Upper lobe of right lung (tissue), 1 donor: ENCODE measurements at places on chromosomes 6 and 20.

DNA sequence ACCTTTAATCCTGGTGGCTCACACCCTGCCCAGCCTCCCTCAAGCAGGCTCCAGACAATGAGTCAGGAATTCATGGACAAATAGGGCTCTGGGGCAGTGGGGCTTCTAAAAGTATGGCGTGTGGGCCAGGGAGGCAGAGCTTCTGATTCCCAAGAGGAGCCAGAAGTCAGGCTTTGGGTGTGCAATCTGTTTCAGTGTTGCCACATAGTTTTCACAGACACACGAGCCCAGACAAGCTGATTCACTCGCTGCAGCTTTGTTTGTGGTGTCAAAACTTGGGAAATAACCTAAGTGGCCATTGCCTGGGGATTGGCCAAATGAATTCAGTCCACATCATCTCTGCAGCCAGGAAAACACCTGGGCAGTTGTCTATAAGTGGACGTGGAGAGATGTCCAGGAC, 9.2 kb downstream of the PEDS1 start:
- H3K4me1 ChIP-seq, result peaks cover 37% of the 10 kb centered on the region
- H3K27ac ChIP-seq, result peak overlapping the region; percentile 12

DNA sequence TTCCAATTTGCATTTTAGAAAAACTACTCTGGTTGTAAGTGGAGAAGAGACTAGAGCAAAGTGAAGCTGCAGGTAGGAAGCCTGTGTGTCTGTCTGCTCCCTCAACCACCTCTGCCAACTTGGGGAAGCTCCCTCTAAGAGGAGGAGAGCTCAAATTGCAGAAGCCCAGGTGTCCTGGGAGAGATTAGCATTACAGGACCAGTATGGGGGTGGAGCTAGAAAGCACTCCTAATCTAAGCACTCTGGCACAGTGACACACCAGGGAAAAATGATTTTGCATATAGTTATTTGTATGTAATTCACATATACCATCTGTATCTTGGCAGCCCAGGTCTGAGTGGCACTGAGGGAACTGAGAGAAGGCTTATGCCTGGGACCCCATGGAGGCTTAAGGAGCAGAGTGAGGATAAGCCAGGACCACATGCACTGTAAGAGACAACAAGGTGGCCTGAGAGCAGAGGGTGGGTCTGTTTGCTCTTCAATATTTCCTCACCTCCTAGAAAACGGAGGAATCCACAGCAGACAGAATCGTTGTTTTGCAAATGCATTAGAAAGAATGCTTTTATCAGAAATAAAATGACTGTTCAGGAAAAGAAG, 13.6 kb downstream of the GSTA2 start:
- no peaks in the 10 kb centered on the region for H3K36me3 ChIP-seq
- no peak overlapping the region for H3K27ac ChIP-seq
- no peaks in the 10 kb centered on the region for H3K27me3 ChIP-seq
- no peak for DNase-seq
- H3K4me3 ChIP-seq, result no peak overlapping the region

DNA sequence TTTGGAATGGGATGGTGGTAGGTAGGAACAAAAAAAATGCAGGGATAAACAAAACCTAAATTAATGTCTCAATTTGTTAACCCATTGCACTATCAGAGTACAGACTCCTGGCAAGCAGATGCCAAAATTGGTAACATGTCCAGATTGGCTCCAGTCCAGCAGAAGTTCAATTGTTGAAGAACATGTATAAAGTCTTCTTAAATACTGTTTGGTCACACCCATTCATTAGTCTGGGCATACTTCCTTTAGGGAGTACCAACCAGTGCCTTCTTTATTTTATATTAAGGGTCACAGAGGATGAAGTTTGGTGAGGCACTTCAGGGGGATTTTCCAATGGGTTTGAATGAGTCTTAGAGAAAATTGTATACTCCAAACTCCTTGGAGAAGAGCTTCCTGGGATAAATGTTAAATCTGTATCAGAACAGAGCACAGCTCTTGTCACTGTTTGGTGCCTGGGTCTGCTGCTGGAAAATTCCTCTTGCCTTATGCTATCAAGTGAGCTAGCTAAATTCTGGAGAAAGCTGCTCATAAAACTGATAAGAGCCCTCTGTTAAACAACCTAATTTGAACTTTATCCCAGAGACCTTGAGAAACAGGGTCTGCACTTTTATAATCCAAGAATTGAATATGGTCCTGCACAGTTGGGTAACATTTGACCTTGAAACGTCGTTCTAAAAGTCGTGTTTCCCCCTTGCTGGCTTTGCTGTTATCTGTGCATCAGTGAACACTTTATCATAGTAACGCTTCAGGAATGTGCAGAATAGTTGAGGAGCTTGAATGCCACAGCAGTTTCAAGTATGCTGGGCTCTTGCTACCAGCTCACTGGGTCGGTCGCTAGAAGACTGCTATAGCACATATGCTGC, 334.1 kb upstream of the CITED2 start:
- peak overlapping the region; percentile 31 for H3K27ac ChIP-seq
- H3K4me1 ChIP-seq, result peaks cover 26% of the 10 kb centered on the region
- H3K27me3 ChIP-seq, result no peaks in the 10 kb centered on the region

- DNase-seq, result no peak
- H3K27ac ChIP-seq, result no peak overlapping the region
- no peaks in the 10 kb centered on the region for H3K4me1 ChIP-seq
Observed at GRCh38 chr6:51842804-51843378, 244.5 kb downstream of the PKHD1 start.

GRCh38 chr6:165889636-165890403, 226.8 kb upstream of the PDE10A start:
- no peaks in the 10 kb centered on the region for H3K4me1 ChIP-seq
- no peak for DNase-seq
- H3K4me3 ChIP-seq, result no peak overlapping the region
- H3K27me3 ChIP-seq, result no peaks in the 10 kb centered on the region

- no peak for DNase-seq
- H3K27me3 ChIP-seq, result no peaks in the 10 kb centered on the region
- no peaks in the 10 kb centered on the region for H3K4me1 ChIP-seq
- H3K27ac ChIP-seq, result no peak overlapping the region
- H3K4me3 ChIP-seq, result no peak overlapping the region
Observed at GRCh38 chr6:130381012-130381411, 15.2 kb downstream of the TMEM200A start.

DNA sequence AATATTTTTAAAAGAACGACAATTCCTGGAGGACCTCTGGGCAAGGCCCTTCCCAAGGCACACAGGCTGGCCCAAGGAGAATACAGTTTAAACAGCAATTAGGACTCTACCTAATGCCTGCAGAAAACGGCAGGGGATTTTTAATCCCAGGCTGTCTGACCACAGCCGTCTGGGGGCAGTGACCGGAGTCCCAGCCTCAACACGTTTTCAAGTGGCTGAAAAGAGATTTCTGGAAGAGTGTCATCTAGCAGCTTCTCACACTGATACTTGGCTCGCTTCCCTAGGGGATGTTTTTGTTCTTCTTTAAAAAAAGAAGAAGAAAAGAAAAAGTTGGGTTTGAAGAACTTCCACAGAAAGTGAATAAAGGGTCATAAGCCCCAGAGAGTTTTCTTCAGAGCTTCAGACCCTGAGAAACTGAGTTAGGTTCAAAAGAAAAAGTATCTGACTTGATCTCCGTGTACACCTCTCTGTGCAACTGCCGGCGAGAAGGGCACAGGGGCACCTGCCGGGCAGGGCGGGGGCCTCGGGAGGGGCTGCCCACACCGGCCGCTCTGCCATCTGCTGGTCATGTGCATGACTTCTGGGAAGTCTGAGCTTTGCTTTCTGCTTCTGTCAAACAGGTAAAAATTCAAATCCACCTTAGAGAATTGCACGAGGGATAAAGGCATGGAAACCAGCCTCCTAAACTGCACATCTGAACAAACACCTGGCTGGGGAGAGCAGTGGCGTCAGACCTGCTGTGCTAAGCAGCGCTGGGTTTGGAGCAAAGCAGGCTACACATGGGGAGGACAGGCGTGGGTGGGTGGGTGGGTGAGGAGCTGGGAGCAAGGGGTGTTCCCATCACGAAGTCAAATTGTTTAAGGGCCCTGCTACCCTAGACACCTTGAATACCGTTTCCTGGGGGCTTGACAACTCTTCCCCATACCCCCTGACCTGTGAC, 33.0 kb downstream of the RRBP1 start:
- H3K27ac ChIP-seq, result peak overlapping the region; percentile 53
- DNase-seq, result peak; percentile 79
- H3K4me1 ChIP-seq, result peaks cover 65% of the 10 kb centered on the region
- H3K4me3 ChIP-seq, result no peak overlapping the region

DNA sequence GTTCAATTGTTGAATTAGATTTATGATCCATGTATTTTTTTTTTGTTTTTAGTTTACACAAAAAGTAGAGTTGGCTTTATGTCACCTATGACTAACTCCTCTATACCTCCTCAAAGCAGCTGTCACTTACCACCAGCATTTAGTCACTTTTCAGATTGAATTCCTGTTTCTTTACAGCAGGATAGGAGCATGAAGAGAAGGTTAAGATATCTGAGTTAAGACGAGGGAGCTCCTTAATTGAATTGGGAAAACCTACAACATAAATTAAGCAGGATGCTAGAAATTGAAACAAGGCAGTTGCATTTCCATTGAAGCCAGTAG, 237.2 kb downstream of the FARS2 start:
- H3K36me3 ChIP-seq, result no peaks in the 10 kb centered on the region
- DNase-seq, result no peak
- H3K4me3 ChIP-seq, result no peak overlapping the region
- H3K4me1 ChIP-seq, result no peaks in the 10 kb centered on the region
- H3K27ac ChIP-seq, result no peak overlapping the region

GRCh38 chr6:34938268-34938667, 49.2 kb downstream of the ANKS1A start:
- H3K4me3 ChIP-seq, result no peak overlapping the region
- no peak overlapping the region for H3K27ac ChIP-seq
- peaks cover 35% of the 10 kb centered on the region for H3K4me1 ChIP-seq
- H3K27me3 ChIP-seq, result no peaks in the 10 kb centered on the region

DNA sequence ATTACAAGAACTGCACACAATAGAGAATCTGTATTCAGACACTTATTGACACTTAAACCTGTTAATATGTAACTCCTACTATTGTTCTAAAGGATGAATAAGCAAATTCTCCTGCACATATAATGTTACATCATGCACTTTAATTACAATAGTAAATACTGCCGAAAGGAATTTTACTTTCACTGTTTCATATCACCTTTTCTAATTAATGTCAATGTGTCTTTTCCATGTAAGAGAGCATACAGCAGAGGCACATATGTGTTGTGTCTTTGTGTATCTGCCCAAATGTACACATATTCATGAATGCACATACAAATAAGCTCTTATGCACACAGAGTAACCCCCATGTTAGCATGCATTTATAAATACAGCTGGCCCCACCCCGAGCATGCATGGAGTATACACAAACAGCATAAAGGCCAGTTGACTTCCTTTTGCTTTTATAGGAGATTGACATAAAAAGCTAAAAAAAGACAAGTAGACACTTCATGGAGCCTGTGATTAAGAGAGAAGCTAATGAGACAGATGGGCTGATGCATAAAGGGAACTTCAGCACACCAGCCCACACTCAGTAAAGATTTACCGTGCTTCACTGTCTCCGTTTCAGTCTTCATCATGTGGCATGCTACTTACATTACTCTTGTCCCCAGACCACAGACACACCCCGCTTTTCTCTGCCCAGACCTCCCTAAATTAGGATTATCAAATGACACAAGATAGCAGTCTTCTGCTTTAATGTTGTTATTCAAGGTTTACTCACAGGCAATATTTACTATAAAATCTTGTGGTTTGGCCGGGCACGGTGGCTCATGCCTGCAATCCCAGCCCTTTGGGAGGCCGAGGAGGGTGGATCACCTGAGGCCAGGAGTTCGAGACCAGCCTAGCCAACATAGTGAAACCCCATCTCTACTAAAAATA, 184.6 kb downstream of the ATXN1 start:
- H3K36me3 ChIP-seq, result no peaks in the 10 kb centered on the region
- H3K4me1 ChIP-seq, result no peaks in the 10 kb centered on the region
- H3K27me3 ChIP-seq, result no peaks in the 10 kb centered on the region
- H3K27ac ChIP-seq, result no peak overlapping the region

DNA sequence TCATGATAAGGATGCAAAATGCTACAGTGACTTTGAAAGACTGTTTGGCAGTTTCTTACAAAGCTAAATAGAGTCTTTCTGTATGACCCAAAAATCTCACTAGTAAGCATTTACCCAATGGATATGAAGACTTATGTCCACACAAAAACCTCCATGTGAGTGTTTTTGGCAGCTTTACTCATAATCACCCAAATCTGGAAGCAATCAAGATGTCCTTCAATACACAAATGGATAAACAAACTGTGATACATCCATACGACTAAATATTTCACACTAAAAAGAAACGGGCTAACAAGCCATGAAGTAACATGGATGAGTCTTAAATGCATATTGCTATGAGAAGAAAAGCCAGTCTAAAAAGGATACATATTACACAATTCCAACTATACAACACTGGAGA, 117.2 kb downstream of the PDE10A start:
- no peak for DNase-seq
- H3K4me1 ChIP-seq, result no peaks in the 10 kb centered on the region
- H3K27ac ChIP-seq, result no peak overlapping the region
- H3K27me3 ChIP-seq, result no peaks in the 10 kb centered on the region

DNA sequence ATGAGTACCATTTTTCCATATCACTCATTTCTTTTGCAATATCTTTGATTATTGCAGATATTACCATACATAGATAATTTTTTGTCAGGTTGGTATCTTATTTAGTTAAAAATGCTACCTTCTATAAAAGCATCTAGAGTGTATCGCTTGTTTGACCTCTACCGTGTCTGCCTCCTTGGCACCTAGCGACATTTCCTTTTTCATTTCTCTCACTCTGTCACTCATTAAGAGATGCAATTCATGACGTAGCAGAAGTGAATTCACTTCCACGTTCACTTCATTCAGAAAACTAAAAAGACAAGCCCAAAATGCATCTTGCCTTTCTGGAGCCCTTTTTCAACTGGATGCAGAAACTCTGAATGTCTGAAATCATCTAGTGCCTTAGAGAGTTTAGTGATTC, 172.9 kb downstream of the MMS22L start:
- no peak for DNase-seq
- no peaks in the 10 kb centered on the region for H3K4me1 ChIP-seq
- no peaks in the 10 kb centered on the region for H3K36me3 ChIP-seq
- H3K27ac ChIP-seq, result no peak overlapping the region
- no peak overlapping the region for H3K4me3 ChIP-seq

GRCh38 chr20:40225596-40225995, 463.4 kb downstream of the MAFB start:
- H3K4me1 ChIP-seq, result no peaks in the 10 kb centered on the region
- H3K4me3 ChIP-seq, result no peak overlapping the region
- no peak for DNase-seq
- no peak overlapping the region for H3K27ac ChIP-seq
- H3K36me3 ChIP-seq, result no peaks in the 10 kb centered on the region

GRCh38 chr6:33296797-33297405, 1.8 kb downstream of the RGL2 start:
- H3K27ac ChIP-seq, result peak overlapping the region; percentile 97
- H3K36me3 ChIP-seq, result peaks cover 51% of the 10 kb centered on the region
- H3K4me3 ChIP-seq, result peak overlapping the region; percentile 90
- no peaks in the 10 kb centered on the region for H3K27me3 ChIP-seq
